Breast epithelium (tissue), 4 donors: ENCODE measurements at places on chromosomes 7 and 10.

- H3K36me3 ChIP-seq, result no peaks in the 10 kb centered on the region
- H3K4me3 ChIP-seq, result no peak overlapping the region
- H3K27me3 ChIP-seq, result no peaks in the 10 kb centered on the region
- no peak overlapping the region for H3K27ac ChIP-seq
- H3K4me1 ChIP-seq, result no peaks in the 10 kb centered on the region
Measured at GRCh38 chr10:132487241-132488135, 50.1 kb upstream of the INPP5A start.

- H3K27me3 ChIP-seq, result peaks cover 98% of the 10 kb centered on the region
- H3K4me3 ChIP-seq, result no peak overlapping the region
- no peak for DNase-seq
- H3K36me3 ChIP-seq, result no peaks in the 10 kb centered on the region
- H3K27ac ChIP-seq, result no peak overlapping the region
Measured at GRCh38 chr7:97011536-97012364, 6.4 kb downstream of the DLX6 start.

- H3K36me3 ChIP-seq, result no peaks in the 10 kb centered on the region
- no peak overlapping the region for H3K4me3 ChIP-seq
- DNase-seq, result no peak
- H3K27me3 ChIP-seq, result no peaks in the 10 kb centered on the region
- no peaks in the 10 kb centered on the region for H3K4me1 ChIP-seq
Measured at GRCh38 chr7:82816272-82816671, 346.4 kb downstream of the PCLO start.

DNA sequence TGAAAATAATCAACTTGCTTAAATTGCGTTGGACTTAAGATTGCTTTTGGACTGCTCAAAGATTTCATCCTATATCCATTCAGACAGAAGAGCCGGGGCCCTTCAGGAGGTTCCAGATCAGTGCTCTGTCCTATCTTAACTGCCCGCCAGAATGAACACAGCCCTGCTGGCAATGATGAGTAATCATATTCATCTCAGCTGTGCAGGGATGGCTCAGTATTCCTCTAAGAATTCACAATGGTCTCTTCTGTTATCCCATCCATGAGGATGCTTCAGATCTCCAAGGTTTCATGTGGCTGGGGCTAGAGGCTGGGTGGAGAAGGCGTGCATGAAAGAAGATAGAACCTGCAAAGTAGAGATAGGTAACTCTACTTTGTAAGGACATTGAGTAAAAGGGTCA, 80.0 kb upstream of the NPVF start:
- no peak for DNase-seq
- H3K4me3 ChIP-seq, result no peak overlapping the region
- H3K36me3 ChIP-seq, result no peaks in the 10 kb centered on the region

DNA sequence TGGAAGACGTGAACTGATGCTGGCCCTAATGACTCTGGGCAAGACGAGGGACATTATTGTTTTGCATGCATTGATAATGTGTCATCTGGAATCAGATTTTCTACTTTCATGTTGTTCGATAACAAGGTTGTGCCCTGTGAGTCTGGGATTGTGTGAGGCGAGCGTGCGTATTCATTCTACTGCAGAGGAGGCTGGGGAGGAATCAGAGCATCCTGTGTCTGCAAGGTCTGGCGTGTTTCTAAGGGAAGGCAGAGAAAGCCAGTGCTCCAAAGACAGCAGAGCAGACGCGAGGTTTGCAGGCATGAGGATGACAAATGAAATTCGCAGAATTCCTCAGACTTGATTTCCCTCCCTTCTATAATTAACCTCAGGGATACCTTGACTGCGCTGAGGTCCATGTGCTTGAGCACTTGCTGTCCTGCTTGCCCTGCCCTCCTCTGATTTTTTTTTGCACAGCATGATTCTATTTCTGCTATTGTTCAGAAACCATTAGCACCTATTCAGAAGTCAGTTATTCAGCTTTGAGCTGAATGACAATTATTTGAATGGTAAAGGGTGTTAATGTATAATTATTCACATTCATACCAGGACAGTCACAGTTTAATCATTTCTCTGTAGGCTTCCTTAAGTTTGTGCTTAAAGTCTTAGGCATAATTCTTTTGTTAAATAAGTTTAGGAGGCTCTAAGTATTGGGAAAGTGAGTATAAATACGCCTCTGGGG, 233.6 kb downstream of the EBF3 start:
- H3K36me3 ChIP-seq, result no peaks in the 10 kb centered on the region
- no peaks in the 10 kb centered on the region for H3K27me3 ChIP-seq
- no peak overlapping the region for H3K27ac ChIP-seq
- DNase-seq, result no peak
- no peaks in the 10 kb centered on the region for H3K4me1 ChIP-seq

DNA sequence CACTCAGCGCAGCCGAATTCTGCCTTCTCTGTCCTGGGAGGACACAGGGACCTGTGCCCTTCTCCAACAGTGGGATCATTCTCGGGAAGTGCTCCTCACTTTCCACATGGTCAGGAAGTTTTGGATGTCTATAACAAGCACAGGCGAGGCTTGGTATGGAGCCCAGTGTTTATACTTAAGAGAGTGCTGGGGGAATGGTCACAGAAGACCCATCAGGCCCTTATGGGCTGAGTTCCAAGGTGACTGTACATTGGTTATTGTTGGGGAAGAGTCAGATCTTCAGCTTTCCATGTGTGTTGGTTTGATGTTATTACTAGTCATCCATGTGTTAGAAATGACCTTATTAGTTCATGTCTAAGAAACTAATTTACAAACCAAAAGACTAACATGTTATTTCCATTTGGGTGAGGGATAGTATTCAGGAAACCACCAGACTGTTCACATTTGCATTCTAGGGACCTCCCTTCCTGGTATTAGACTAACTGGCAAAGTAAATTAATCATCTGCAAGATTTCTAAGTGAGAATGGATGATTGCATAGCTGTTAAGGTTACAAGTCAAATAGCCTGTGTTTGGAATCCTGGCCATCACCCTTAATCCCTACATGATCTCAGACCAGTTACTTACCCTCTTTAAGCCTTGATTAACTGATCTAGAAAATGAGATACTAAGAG, 834.2 kb downstream of the LRMDA start:
- H3K4me3 ChIP-seq, result no peak overlapping the region
- DNase-seq, result no peak
- H3K27ac ChIP-seq, result no peak overlapping the region
- H3K27me3 ChIP-seq, result no peaks in the 10 kb centered on the region

GRCh38 chr7:26187380-26188205, 13.0 kb downstream of the HNRNPA2B1 start:
- DNase-seq, result no peak
- H3K27ac ChIP-seq, result no peak overlapping the region
- no peaks in the 10 kb centered on the region for H3K27me3 ChIP-seq
- H3K36me3 ChIP-seq, result no peaks in the 10 kb centered on the region
- H3K4me3 ChIP-seq, result no peak overlapping the region

GRCh38 chr7:59079-60016, 133.0 kb upstream of the FAM20C start:
- DNase-seq, result peak; percentile 22
- no peak overlapping the region for H3K4me3 ChIP-seq
- no peaks in the 10 kb centered on the region for H3K4me1 ChIP-seq
- peaks cover 5% of the 10 kb centered on the region for H3K27me3 ChIP-seq

GRCh38 chr10:70925377-70926225, 37.2 kb upstream of the PCBD1 start:
- H3K4me1 ChIP-seq, result no peaks in the 10 kb centered on the region
- H3K27ac ChIP-seq, result no peak overlapping the region
- no peaks in the 10 kb centered on the region for H3K27me3 ChIP-seq
- H3K36me3 ChIP-seq, result no peaks in the 10 kb centered on the region

DNA sequence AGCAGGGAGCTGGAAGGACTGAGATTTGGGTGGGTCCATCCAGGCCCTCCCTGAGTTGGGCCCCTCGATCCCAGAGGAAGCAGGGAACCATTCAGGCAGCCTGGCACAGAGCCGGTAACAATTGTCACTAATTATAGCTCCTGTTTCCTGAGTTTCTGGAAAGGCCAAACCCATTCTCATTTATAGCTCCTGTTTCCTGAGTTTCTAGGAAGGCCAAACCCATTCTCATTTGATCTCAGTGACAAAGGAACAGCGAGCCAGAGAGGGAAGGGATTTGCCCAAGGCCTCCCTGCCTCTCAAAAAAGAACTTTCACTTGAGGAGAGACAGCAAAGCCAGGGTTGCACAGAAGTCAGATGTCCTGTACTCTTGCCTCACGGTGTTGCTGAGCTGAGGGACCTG, 521.9 kb downstream of the TYW1 start:
- DNase-seq, result no peak
- no peaks in the 10 kb centered on the region for H3K27me3 ChIP-seq
- no peak overlapping the region for H3K4me3 ChIP-seq

GRCh38 chr10:124263726-124264125, 155.0 kb downstream of the OAT start:
- no peaks in the 10 kb centered on the region for H3K27me3 ChIP-seq
- no peaks in the 10 kb centered on the region for H3K36me3 ChIP-seq
- no peaks in the 10 kb centered on the region for H3K4me1 ChIP-seq
- DNase-seq, result no peak
- no peak overlapping the region for H3K4me3 ChIP-seq

GRCh38 chr10:16521311-16522016, at the start of gene C1QL3:
Gene C1QL3, minus strand, starts transcription at chr10:16521879. Its CDS starts 814 bp downstream, at chr10:16521065.
- H3K27ac ChIP-seq, result no peak within 1 kb of the TSS
- H3K4me1 ChIP-seq, result peaks cover 5% of the 10 kb centered on the region
- peak within 1 kb of the TSS; percentile 41 for H3K4me3 ChIP-seq
- no peak for DNase-seq
- H3K27me3 ChIP-seq, result peaks cover 7% of the 10 kb centered on the region

DNA sequence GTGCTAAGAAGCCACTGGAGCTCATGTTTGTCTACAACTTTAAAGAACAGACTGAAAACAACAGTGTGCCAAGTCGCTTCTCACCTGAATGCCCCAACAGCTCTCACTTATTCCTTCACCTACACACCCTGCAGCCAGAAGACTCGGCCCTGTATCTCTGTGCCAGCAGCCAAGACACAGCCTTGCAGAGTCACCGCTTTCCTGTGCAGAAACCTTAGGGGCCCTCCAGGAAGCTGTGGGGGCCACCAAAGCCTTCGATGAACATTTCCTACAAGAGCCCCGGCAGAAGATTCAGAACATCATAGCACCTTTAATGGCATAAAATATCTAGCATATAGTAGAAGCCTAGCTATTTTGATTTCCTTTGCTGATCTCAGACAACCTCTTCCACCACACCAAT, 88.0 kb upstream of the PRSS58 start:
- no peaks in the 10 kb centered on the region for H3K4me1 ChIP-seq
- no peak overlapping the region for H3K27ac ChIP-seq
- H3K36me3 ChIP-seq, result no peaks in the 10 kb centered on the region
- no peak for DNase-seq

DNA sequence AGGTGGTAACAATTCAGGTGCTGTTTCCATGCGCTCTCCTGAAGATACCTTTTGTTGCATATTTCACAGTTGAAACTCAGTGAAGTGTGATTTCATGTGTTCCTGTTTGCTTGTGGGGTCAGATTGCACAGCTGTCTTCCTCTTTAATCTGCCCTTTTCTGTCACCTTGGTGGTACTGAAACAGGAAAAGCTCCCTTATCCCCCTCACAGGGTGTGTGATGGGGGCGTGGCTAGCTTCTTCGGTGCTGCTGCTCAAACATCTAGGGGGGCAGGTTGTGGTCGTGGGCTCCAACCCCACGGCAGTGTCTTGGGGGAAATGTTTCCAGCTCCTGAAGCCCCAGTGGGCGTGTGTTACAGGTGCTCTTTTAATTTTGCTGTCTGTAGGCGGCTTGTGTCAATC, 107.4 kb upstream of the KLF14 start:
- no peak overlapping the region for H3K4me3 ChIP-seq
- no peaks in the 10 kb centered on the region for H3K36me3 ChIP-seq
- H3K27me3 ChIP-seq, result no peaks in the 10 kb centered on the region
- no peak overlapping the region for H3K27ac ChIP-seq

- H3K27me3 ChIP-seq, result peaks cover 25% of the 10 kb centered on the region
- H3K4me1 ChIP-seq, result no peaks in the 10 kb centered on the region
- H3K27ac ChIP-seq, result no peak overlapping the region
- no peak overlapping the region for H3K4me3 ChIP-seq
- DNase-seq, result no peak
Measured at GRCh38 chr10:131381576-131381975, 70.1 kb upstream of the TCERG1L start.

DNA sequence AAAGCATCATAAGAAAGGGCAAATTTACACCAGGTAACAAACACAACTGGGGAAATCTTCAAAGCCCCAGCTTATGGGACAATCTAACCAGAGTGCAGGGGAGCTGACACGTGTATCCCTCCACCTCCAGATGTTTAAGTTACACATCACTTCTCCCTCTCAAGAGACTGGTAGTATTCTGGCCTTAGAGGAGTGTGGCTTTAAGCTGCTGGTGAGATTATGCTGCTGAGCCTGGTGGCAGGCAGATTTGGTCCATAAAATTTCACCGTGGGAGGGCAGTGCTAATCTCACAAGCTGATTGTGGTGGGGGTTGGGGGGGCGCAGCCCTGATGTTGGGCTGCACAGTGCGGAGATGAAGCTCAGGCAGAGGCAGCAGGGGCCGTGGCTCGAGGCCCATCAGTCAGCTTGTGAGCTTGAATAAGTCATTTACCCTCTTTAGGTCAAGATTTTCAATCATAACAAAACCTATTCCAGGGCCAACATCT, 431.0 kb upstream of the GALNT17 start:
- no peak overlapping the region for H3K4me3 ChIP-seq
- no peak for DNase-seq
- H3K27me3 ChIP-seq, result no peaks in the 10 kb centered on the region

- no peaks in the 10 kb centered on the region for H3K4me1 ChIP-seq
- no peaks in the 10 kb centered on the region for H3K36me3 ChIP-seq
- DNase-seq, result no peak
- peaks cover 44% of the 10 kb centered on the region for H3K27me3 ChIP-seq
- no peak overlapping the region for H3K4me3 ChIP-seq
Measured at GRCh38 chr10:131738396-131738735, 162.4 kb upstream of the PPP2R2D start.

DNA sequence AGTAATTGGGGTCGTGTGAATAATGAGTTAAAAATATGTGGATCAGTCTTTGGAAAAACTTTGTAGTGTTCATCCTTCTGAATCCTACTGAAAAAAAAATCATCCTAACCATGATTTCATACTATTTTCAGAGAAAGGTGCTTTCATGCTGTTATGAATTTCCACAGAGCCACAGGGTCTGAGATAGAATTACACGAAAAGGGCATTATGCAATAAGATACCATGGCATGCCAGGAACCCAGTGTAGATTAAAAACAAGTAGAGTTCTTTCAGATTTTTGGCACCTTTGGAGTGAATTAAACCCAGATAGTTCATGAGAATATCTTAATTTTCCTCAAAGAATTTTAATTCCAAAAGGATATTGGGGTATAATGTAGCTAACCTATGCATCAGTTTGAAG, 47.5 kb upstream of the AGMO start:
- H3K4me1 ChIP-seq, result no peaks in the 10 kb centered on the region
- no peak overlapping the region for H3K4me3 ChIP-seq
- DNase-seq, result no peak
- no peak overlapping the region for H3K27ac ChIP-seq
- H3K36me3 ChIP-seq, result no peaks in the 10 kb centered on the region

GRCh38 chr10:6537770-6538169, 42.3 kb downstream of the PRKCQ start:
- H3K4me1 ChIP-seq, result no peaks in the 10 kb centered on the region
- DNase-seq, result no peak
- H3K27me3 ChIP-seq, result no peaks in the 10 kb centered on the region
- H3K4me3 ChIP-seq, result no peak overlapping the region
- no peak overlapping the region for H3K27ac ChIP-seq
- H3K36me3 ChIP-seq, result no peaks in the 10 kb centered on the region
